NCI-H345 (cell line): ENCODE measurements at places on chromosomes 2 and 18.

- DNase-seq, result peak; percentile 39
These were observed 70.7 kb downstream of the SPOPL start for GRCh38 chr2:138572318-138572717.

DNA sequence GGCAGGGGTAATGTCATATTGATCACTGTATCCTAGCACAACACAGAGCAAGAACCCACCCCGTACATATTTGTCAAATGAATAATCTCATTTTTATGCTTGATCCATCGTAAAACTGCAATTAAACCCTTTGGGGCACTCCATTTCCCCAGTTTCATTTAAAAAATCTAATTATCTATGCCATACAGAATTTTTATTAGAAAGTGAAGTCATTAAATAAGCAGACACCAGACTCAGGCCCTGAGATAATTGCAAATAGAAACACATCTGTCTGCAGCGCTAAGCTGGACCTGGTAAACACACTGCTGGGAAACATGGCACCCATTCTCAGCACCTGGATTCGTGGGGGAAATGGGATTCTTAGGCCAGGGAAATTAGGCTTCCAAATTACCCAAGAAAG, 5.1 kb downstream of the CYRIA start:
- DNase-seq, result no peak

GRCh38 chr2:168732100-168732499, 70.3 kb upstream of the NOSTRIN start:
- DNase-seq, result no peak

GRCh38 chr2:714005-714741, 37.0 kb upstream of the TMEM18 start:
- peak; percentile 77 for DNase-seq

DNA sequence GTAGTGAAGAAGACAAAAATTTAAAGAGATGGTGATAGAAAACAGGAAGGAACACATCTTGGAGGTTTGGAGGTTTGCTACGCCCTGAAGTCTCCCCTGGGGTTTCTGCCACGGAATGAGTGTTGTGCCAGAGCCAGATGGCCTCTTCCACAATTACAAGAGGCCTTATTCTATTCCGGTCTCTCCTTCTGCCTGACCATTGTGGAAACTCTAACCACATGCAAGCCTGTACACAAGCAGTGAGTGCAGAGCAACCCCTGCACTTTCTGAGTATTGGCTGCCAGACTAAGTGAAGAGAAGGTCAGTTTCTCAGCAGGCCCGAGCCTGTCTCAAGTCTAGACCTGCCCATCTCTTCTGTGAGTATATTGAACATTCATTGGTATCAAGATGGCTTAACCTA, 22.7 kb upstream of the MYO1B start:
- no peak for DNase-seq

DNA sequence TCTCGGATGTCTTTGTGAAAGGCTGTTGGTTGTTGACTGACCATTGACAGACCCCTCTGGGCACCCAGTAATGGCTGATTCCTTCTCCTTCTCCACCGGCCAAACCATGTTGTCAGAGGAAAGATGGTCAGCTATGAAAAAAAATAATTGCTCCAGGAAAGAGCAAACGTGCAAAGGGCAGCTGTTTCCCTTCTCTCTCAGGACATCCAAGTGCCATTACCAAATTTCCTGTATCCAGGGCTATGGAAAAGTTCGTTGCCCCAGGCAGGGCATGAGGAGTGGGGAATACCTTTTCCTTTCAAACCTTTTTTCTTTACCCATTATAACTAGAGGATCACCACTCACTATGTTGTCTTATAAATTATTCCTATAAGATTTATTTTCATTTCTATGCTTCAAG, 321.5 kb upstream of the HNRNPA3 start:
- DNase-seq, result no peak

- no peak for DNase-seq
These were observed 312.5 kb upstream of the CHAC2 start for GRCh38 chr2:53455094-53455493.

GRCh38 chr2:99810225-99810624, 320.4 kb upstream of the REV1 start:
- peak; percentile 64 for DNase-seq

DNA sequence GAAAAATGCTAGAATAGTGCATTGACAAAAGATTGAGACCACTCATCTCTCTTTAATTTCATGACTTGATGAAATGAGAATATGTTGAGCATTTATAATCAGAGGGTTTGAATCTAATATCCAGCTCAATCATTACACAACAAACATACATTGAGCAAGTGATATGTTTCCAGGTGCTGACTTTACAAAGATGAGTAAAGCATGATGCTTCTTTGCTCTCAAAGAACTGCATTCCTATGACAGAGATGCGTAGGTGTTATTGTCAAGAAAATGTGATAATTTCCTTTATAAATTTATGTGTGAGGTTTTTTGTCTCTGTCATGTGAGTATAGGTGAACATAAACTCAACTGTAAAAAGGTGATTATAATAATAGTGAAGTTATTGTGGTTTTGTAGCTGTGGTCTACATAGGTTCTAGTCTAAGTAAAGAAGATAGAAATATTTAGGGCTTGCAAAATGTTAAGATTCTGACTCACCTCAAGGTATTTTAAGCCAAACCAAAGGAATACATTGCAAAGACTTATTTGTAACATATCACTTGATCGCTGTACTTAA, 389.8 kb downstream of the GALNT13 start:
- DNase-seq, result no peak

DNA sequence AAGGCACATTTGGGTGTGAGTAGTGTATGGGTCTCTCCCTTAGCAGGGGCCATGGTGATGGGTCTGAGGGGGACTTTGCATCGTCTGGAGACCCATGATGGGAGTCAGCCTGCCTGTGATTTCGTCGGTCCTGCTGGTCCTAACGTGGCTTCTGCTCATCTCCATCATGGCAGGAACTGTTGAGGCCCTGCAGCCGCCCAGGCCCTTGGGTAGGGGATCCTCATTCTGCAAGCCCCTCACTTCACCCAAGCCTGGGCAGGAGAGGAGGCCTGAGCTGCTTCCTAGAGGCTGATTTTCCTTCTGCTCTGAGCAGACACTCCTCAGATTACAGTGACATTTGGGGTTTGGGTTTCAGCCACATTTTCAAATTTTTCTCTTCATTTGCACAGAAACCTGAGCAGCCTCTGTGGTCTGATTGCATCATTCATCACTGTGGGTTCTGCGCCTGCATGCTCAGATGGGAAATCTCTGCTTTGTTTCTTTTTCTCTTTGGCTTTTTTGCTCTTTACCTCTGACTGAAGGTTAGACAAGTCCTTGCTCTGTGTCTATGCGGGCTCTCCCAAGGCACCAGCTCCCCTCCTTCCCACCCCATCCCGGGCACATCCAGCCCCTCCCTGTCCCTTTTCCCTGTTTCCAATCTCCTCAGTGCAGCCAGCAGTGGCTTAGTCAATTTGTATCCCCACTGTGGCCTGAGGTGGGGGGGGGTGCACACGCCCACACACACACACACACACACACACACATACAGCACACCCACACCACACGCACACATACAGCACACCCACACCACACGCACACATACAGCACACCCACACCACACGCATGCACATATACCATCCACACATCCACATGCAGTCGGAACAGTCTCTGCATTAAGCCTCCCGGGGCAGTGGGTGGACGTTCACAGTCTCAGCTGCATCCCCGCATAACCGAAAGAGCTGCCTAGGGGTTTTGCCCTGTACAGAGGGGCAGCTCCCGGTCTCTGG, 305.4 kb upstream of the HS6ST1 start:
- DNase-seq, result no peak

GRCh38 chr2:26678035-26678434, 14.5 kb upstream of the KCNK3 start:
- no peak for DNase-seq

- no peak for DNase-seq
These were observed 3.8 kb downstream of the EN1 start for GRCh38 chr2:118843483-118844132.

- no peak for DNase-seq
These were observed 169.4 kb upstream of the UNC80 start for GRCh38 chr2:209602259-209602658.

DNA sequence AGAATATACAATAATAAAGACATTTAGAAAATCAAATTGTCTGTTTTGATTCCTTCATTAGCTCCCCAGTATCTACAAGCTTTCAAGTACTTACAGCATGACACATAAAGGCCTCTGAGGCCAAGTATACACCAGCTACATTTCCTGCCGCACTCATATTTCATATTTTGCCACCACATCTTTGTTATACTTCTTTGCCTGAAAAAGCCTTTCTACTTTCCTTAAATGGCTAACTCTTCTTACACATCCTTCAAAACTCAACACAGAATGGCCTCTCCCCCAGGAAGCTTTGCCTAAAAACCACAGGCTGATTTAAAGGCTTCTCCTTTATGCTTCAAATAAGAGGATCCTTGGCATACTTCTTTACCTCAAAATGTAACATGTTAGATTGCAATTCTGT, 4.5 kb downstream of the STK17B start:
- DNase-seq, result no peak

GRCh38 chr18:9612215-9612830, 2.0 kb downstream of the PPP4R1 start:
- peak; percentile 60 for DNase-seq

DNA sequence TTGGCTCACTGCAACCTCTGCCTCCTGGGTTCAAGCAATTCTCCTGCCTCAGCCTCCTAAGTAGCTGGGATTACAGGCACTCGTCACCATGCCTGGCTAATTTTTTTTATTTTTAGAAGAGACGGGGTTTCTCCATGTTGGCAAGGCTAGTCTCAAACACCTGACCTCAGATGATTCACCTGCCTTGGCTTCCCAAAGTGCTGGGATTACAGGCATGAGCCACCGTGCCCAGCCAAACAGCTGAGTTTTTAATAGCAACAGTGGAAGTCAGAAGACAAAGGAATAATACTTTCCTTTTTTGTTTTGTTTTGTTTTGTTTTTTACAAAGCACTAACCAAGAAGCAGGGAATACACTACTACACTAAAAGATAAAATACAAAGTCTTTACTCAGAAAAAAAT, 16.9 kb downstream of the GPR75 start:
- no peak for DNase-seq

- no peak for DNase-seq
These were observed 163.6 kb upstream of the ZNF516 start for GRCh38 chr18:76658627-76659026.

GRCh38 chr2:39431592-39432316, 5.3 kb downstream of the MAP4K3 start:
- no peak for DNase-seq

- no peak for DNase-seq
These were observed 9.6 kb upstream of the HOXD1 start for GRCh38 chr2:176178757-176179295.

DNA sequence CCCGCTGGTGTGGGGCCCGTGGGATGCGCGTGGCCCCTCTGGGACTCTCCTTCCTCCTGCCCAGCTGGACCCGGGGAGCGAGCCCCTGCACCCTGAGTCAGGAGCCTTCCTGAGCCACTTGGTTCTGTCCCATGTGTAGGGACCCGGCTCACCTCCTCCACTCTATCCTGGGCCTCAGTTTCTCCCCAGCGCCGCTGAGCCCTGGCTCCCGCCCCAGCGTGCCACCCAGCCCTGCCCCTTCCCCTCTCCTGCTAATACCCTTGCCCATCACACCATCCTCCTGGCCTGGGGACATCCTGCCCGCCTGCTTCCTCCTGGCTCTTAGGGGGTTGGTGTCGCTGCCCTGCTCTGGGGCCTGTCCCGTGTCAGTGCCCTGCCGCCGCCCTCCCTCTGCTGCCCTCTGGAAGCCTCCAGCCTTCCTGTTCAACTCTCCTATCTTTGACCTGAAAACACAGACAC, 24.8 kb downstream of the GPC1 start:
- DNase-seq, result no peak

- no peak for DNase-seq
These were observed 16.5 kb downstream of the AGAP1 start for GRCh38 chr2:235510318-235510717.

GRCh38 chr2:47381408-47381807, 21.5 kb upstream of the MSH2 start:
- no peak for DNase-seq

DNA sequence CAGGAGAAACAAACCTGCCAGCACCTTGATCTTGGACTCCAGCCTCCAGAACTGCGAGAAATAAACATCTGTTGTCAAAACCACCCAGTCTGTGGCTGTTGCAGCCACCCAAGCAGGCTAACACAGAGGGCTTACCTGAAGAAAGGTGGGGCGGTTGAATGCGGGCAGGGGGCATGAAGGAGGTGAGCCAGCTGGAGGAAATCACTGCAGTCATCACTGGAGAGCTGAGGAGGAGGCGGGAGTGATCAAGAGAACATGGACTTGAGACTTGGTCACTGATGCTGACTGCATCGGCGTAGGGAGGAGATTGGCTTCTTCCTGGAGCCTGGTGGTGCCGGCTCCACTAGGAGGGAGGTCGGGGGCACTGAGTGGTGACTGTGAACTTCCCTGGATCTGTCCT, 14.6 kb upstream of the ARMC9 start:
- DNase-seq, result no peak

DNA sequence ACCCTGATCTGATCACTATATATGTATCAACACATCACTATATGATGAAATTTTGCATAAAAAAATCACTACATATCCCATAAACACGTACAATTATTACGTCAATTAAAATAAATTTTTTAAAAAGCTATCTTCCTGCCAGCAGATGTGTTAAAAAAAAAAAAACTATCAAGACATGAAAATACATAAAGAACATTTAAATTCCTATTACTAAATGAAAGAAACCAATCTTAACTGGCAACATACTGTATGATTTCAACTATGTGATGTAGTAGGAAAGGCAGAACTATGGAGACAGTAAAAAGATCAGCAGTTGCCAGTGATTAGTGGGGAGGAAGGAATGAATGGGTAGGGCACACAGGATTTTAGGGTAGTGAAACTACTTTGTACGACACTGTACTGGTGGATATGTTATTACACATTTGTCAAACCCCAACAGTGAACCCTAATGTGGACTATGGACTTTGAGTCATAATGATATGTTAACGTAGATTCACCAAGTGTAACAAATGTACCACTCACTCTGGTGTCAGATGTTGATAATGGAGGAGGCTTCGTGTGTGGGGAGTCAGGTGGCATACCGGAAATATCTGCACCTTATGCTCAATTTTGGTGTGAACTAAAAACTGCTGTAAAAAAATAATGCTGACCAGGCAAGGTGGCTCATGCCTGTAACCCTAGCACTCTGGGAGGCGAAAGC, 27.4 kb downstream of the USP34 start:
- DNase-seq, result no peak

DNA sequence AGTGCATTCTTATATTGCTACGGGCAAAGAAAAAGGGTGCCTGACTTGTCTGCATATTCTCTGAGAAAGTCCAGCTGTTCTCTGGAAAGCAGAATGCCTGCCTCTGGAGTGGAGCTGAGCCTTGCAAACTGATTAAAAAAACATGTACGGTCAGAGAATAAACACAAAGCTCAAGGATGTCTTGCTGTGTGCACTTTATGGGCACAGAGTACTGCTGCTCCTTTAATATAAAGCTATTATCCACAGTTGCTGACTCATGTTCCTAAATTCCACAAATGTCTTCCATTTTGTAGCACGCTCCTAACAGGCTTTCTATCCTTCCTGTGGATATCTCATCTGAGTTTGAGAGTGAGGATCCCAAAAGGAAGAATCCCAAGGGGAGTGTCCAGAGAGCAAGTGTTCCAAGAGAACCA, 229.0 kb downstream of the MREG start:
- no peak for DNase-seq

GRCh38 chr2:3386448-3386958, 7.0 kb downstream of the TRAPPC12 start:
- DNase-seq, result no peak
